ENCODE measurements at places on chromosomes 6 and 20.

- no peak for DNase-seq
Observed at GRCh38 chr6:134056046-134056445, 3.6 kb upstream of the SLC2A12 start.

DNA sequence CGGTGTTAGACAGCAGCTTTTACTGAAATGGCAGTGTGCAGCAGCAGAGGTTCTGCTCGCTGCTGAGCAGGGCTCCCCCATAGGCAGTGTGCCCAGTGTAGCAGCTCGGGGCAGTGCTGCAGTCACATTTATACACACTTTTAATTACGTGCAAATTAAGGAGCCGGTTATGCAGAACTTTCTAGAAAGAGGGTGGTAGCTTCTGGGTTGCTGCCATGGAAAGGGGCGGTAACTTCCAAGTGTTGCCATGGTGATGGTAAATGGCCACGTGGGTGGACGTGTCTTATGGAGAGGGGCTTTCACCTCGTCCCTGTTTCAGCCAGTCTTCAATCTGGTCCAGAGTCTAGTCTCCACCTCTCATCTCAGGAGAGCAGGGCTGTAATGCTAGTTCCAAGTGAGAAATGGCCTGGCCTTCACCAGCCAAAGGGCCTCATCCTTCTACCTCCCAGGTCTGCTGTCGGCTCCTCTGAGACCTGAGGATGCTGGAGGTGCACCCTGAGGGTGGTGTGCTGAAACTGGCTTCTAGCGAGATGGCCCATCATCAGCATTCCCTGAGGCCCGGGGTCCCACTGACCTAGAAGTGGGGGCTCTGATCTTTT, 180.5 kb upstream of the PMEPA1 start:
- no peak for DNase-seq

DNA sequence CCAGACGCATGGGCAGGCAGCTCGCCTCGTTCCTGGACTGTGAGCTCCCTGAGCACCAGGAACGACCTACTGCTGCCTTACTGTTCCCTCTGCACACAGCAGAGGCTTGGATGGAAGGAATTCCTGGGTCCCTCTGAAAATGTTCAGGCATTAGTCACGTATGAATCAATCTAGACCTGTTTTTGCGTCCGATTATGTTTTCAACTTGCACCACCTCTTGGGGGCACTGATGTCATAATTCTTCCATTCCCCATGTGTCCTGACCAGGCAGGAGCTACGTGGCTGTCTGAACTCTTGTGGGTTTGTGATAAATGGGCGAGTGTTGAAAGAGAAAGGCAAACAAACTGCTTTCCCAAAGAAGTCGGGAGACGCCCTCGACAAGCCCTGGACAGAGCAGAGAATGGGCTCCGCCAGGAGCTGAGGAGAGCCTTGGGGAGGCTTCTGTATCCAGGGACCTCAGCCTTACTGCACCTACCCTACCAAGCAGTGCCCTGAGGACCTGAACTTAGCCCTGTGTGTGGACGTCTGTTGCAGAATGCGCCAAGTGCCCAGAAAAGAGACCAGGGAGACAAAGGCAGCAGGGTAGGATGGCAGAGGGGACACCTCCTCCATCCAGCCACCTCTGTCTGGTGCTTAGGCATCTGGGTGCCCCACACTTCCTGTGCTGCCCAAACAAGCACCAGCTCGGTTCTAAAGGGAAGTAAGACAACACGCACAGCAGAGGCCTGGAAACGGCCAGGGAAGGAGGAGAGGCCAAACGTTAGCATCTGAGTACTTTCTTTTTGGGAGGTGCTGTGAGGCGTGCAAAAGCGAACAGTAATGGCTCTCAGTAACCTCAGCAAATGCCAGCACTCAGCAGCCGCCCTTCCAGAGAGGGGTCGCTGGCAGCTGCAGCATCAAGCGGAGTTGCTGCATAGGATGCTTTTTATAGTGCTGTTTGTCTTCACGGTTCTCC, 124.2 kb downstream of the LY86 start:
- no peak for DNase-seq

- no peak for DNase-seq
Observed at GRCh38 chr20:54716174-54716747, 240.9 kb downstream of the DOK5 start.

Measured in NCI-H1694 treated with DMSO at 0.1 percent for 48 hours (cell line).